Activated CD8-positive, alpha-beta T cell treated with anti-CD3 and anti-CD28 coated beads for 36 hours (primary cell): ENCODE measurements at places on chromosomes 12 and 14. TPM values are rescaled to one million over a fixed set of nuclear protein-coding genes. Genes with fewer than 3 reads are reported as not detected.

GRCh38 chr12:59677857-59678256 lies 82.0 kb downstream of the SLC16A7 start:
- DNase-seq, result no peak
- peaks cover 38% of the 10 kb centered on the region for H3K36me3 ChIP-seq
- no peaks in the 10 kb centered on the region for H3K27me3 ChIP-seq
- no peak overlapping the region for H3K27ac ChIP-seq

GRCh38 chr12:75670216-75670615 lies 158.8 kb upstream of the KRR1 start:
- no peaks in the 10 kb centered on the region for H3K36me3 ChIP-seq
- H3K4me1 ChIP-seq, result no peaks in the 10 kb centered on the region
- H3K27me3 ChIP-seq, result peaks cover 2% of the 10 kb centered on the region
- no peak overlapping the region for H3K27ac ChIP-seq
- H3K4me3 ChIP-seq, result no peak overlapping the region

DNA sequence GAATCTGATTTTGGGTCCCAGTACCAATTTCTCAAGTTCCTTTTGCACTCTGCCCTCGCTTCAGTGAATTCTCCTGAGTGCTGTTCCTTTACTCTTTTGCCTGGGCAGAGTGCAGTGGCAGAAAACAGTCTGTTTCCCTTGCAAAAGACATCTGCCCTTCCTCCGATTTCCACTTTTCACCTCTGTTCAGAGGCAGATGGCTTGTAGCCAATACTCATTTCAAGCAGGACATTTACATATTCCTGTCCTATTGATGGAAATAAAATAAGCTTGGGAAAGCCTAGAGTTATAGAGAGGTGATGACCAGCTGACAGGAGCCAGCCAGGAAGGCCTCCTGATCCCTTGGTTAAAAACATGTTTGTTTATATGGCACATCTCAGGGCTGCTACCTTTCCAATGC lies 111.0 kb downstream of the SLC8A3 start:
- DNase-seq, result no peak
- no peak overlapping the region for H3K27ac ChIP-seq
- H3K36me3 ChIP-seq, result no peaks in the 10 kb centered on the region
- H3K27me3 ChIP-seq, result peaks cover 15% of the 10 kb centered on the region
- H3K4me3 ChIP-seq, result no peak overlapping the region

The FGF6 gene
- not detected for total RNA-seq

The KANSL2 gene
- 45.9 TPM for total RNA-seq
